ENCODE measurements at places on chromosomes 1 and 21.

GRCh38 chr1:154975409-154976059 is 1.1 kb downstream of the CKS1B start:
- DNase-seq, result no peak

- DNase-seq, result no peak
Measured at GRCh38 chr21:14824126-14824525, 240.7 kb downstream of the NRIP1 start.

GRCh38 chr21:37475186-37475868 is 108.8 kb downstream of the DYRK1A start:
- DNase-seq, result no peak

- no peak for DNase-seq
Measured at GRCh38 chr1:184860985-184861754, 106.5 kb upstream of the EDEM3 start.

- no peak for DNase-seq
Measured at GRCh38 chr1:51231120-51231519, 5.0 kb upstream of the RNF11 start.

DNA sequence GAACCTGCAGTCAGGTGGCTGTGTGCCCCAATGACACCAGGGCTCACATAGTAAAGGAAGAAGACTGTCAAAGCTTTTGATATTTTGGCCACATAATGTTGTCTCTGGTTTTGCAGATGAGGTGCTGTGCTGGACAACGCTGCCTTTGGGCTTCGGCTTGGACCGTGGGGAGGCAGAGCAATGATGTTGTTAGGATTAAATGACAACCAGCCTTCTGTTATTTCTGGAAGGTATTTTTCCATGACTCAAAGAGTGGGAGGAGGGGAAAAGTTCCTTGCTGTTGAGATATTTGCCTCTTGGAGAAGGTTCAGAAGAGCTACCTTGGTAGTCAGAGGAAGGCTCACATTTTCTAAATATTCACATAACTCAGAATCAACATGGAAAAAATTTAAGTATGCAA is 187.3 kb upstream of the GALNT2 start:
- no peak for DNase-seq

- no peak for DNase-seq
Measured at GRCh38 chr1:42143896-42144710, 9.1 kb upstream of the GUCA2B start.

DNA sequence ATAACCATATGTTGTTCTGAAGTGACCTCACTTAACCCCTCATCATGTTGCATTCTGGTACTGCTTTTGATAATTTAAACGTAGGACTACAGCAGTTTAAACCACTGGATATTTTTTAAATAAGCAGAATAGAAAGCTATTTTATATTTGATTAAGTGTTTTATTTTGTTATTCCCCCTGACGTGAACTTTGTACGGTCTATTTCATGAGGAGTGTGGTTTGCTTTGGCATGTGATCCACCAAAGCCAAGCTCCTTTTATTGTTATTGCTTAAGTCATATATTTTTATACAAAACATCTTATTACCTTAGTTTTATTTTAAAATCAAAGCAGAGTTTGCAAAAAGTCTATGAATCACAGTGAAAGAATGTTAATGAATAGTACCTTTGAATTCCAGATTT is 101.4 kb upstream of the L1TD1 start:
- no peak for DNase-seq

- no peak for DNase-seq
Measured at GRCh38 chr1:55500601-55501000, 285.4 kb upstream of the USP24 start.

DNA sequence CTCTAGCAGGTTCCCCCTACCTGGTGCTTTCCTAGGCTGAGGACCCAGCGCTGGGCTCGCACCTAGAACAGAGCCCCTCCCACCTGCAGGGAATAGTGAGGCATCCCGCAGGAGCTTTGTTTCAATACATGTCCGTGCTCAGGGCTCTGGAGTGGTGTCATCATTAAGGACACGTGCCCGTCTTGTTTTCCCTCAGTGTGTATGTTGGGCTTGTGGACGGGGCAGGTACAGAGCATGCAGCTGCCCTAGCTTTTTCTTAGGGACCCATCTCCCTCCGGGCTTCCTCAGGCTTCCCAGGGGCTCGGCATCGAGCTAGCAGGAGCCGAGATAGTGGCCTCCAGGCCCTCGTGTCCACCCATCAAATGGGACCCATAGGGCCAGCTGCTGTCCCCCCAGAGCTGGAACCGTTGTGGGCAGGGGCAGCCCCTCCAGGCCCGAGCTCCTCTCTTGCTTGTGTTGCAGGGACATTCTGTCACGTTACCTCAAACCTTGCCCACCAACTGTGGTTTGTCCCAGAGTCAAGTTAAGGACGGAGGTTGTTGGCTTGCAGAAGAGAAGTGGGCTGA is 3.9 kb downstream of the TMEM201 start:
- DNase-seq, result no peak

GRCh38 chr1:191929383-191929782 is 228.9 kb upstream of the RGS18 start:
- no peak for DNase-seq

GRCh38 chr1:66405061-66405460 is 128.9 kb upstream of the SGIP1 start:
- no peak for DNase-seq

- DNase-seq, result no peak
Measured at GRCh38 chr21:37984416-37984815, 68.2 kb upstream of the KCNJ6 start.

- DNase-seq, result no peak
Measured at GRCh38 chr1:88029899-88030298, 654.2 kb upstream of the PKN2 start.

DNA sequence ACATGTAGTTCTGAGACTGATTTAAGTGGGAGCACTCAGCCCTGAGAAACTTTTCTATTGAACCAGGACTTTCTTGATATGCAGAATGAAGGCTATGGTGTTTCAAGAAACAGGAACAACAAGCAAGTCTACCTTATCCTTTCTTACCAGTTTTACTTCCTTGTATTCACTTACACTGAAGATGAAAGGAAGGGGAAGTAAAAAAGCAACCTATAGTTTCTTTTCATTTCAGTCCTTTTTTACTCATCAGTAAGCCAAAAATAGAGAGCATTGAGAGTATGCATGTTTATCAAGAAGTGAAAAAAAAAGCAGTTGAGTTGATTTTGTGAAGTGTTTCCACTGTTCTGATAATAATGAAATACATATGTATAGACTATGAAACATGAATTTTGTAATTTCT is 1010.3 kb downstream of the AMY1C start:
- no peak for DNase-seq

DNA sequence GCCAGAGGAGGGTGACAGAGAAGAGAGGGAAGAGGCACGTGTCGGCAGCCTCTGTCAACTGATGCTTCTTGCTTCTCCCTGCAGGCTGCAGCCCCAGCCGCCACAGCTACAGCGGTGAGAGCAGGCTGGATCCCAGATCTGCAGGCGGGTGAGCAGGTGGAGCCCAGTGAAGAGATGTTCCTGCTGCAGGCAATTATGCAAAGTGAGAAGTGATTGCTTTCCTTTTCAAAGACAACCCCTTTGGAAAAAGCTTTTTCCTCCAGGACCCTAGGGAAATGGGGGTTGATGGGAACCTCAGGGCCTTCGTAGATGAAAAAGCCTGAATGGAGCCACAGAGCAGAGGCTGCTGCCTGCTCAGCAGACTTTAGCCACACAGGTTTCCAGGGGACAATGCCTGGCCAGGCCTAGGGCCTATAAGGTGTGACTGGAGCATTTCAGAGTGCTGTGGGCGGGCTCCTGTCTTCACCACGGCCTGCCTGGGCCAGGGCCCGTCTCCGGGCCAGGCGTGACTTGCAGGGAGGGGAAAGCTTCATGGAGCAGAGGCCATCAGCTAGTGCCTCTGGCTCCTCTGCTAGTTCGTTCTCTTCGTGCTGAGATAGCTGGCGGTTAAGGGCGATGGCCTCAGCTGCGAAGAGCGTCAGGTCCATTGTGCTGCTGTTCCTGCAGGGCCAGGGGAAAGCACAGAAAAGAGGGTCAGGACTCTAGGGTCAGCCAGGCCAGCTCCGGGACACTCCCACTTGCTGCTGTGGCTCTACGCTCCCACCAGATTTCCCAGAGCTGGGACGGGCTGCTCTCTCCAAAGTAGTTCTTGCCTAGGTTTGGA is 6.9 kb upstream of the KNCN start:
- no peak for DNase-seq

- no peak for DNase-seq
Measured at GRCh38 chr21:41831866-41832595, 47.1 kb downstream of the PRDM15 start.

- DNase-seq, result no peak
Measured at GRCh38 chr1:206833801-206834200, 31.6 kb upstream of the IL20 start.

GRCh38 chr1:18684303-18684702 is 53.7 kb downstream of the PAX7 start:
- no peak for DNase-seq

DNA sequence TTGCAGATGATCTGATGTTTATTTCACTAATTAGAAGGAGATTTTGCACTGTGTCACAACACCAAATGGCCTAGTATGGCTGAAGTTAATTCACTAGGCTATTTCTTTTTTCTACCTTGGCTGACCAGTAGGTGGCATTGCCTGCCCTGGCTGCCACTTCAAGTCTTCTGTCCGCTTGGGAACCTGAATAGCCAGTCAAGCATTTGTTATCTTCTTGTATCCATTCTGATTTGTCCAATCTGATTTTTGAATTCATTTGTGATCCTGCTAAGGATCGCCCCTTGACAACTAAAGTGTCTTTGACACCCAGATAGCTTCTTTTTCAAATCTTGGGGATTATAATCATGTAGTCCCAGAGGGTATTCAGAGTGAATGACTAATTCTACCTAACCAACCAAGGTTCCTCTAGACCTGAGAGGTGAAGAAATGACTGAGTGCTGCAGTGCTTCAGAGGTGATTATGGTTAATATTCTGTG is 99.4 kb downstream of the GIPC2 start:
- no peak for DNase-seq

DNA sequence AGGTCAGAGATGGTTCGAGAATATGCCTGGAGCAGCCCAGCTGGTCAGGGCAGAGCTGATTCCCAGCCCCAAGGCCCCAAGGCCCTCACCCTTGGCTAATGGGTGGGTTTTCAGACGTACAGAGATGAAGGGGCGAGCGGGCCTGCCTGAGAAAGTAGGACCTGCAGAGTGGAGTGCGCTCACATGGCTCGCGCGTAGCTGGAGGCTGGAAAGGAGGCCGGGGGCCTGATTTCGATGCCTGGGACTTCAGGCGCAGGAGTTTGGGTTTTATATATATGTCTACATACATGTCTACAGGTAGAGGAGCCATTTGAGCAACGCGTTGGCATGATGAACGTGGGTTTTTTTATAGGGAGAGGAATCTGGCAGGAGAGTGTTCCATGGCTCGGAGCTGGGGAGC is 8.9 kb downstream of the COQ8A start:
- no peak for DNase-seq

DNA sequence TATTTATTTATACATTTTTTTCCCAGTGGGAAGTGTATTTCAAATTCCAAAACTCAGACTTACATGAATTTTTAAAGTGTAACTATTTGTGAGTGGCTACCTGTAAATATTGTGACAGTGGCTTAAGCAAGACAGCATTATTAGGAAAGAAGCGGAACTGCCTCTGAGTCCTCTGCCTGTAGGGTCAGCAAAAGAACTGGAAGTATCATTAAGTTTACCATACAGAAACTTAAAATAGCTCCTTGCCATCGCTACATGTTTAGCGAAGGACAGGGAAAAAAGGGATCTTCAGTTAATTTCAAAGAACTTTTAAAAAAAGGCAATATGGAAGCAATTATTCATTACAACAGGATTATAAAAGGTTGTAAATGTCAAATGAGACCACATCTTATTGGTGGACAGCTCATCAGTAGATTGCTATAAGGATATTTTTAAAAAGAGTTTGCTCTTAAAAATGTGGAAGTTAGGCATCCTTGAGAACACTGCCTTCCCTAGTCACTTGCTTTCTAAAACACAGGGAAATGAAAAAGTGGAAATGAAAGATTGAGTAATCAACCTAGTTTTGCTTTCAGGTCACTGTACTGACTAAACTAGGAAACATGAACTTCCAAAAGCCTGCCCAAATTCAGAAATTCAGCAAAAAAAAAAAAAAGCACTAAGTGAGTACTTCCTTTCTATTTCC is 39.2 kb downstream of the NSL1 start:
- DNase-seq, result no peak

DNA sequence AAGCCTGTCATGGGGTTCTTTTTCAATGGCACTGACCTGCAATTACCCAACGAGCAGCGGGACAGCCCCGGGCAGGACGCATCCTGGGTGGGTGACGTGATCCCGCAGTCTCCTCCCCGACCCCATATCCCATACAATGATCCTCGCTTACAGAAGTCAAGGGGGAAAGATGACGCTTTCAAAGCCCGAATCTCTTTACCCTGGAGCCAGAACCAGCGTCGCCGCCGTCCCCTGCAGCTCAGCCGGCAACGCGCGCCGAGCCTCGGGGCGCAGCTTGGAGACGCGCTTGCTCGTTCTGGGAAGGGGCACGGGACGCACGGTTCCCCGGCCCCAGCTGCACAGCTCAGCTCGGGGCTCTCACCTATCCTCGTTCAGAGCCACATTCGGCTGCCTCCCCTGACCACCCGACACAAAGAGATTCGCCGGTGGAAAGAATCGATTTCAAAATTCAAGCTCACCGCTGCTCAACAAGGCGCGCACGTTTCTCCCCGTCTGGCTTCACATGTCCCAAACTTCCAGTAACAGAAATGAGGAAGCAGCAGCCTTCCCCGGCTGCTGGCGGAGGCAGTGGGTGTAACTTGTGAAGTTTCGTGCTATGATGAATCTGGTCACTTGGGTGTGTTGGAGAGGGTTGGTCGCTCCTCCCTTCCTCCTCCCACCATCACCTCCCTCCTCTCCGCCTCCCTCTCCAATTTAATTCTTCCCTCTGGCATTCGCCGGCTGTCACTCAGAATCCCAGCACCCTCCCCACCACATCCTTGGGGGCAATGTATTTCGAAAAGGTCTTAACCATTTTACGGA is at the start of gene TIAM1:
TIAM1 (minus strand) TSS at position 582 of the 801 bp plus-strand sequence. CDS start 77,289 bp downstream, outside the sequence.
- peak; percentile 32 for DNase-seq

GRCh38 chr21:25169370-25169769 is 437.9 kb downstream of the MRPL39 start:
- no peak for DNase-seq

DNA sequence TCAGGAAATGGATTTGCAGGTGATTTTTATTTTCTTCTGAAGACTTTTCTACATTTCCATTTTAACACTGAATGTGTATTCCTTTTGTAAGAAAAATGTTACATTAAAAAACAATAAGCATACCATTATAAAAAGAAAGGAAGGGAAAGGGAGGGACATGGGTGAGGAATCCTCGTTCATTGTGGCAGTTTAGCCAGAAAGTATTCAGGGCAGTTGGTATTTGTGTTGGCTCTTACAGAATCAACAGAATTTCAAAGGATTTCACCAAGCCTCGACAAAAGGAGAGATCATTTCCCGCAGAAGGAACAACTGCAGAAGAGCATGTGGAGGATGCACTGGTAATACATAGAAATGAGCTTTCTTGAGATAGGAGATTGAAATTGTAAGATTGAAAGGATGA is 35.0 kb downstream of the PLD5 start:
- no peak for DNase-seq

DNA sequence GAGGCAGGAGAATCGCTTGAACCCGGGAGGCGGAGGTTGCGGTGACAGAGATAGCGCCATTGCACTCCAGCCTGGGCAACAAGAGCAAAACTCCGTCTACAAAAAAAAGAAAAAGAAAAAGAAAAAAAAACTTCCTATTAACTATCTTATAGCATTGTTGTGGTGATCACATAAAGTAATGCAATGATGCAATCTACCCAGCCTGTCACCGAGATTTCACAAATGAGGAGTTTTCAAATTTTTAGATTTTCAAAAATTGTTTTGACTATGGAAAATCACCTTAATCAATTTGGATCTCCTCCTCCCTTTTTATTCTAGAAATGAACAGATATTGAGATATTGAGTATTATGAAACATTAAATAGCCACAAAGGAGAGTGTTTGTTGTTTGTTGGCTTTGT is 8.0 kb downstream of the FMO5 start:
- DNase-seq, result no peak

All from C1 segment of cervical spinal cord (tissue), 14 donors.